Neural progenitor cell (in vitro differentiated cells): ENCODE measurements at places on chromosomes 5 and 9. TPM values are rescaled to one million over a fixed set of nuclear protein-coding genes. Genes with fewer than 3 reads are reported as not detected.

The MRPL50 gene
- 28.2 and 42.7 TPM in 2 replicates for total RNA-seq

GRCh38 chr5:68450245-68450852 is 234.8 kb downstream of the PIK3R1 start:
- DNase-seq = no peak

The C5orf52 gene
- not detected in 2 replicates for total RNA-seq

DNA sequence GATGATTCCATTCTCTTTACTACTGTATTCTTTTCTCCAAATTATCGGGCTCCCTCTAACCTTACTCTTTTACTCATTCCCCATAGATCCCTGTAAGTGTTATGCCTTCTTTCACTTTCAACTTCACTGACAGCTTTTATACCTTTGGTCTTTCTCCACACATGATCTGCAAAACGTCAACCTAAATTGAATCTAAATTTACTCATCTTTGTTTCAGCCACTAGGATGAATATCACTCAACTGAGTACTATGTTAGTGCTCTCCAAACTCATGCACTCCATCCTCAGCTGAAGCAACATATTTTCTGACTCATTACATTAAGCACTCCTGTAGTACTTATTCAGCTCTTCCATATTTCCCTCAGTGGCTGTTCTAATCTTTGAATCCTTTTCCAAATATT is 133.4 kb downstream of the ADAMTS19 start:
- no peak for DNase-seq
